Right atrium auricular region (tissue), 2 donors: ENCODE measurements at places on chromosomes 4 and X. TPM values are rescaled to one million over a fixed set of nuclear protein-coding genes. Genes with fewer than 3 reads are reported as not detected.

- H3K27me3 ChIP-seq, result no peaks in the 10 kb centered on the region
- H3K4me3 ChIP-seq, result no peak overlapping the region
- H3K4me1 ChIP-seq, result no peaks in the 10 kb centered on the region
- H3K27ac ChIP-seq, result no peak overlapping the region
- no peaks in the 10 kb centered on the region for H3K36me3 ChIP-seq
Observed at GRCh38 chr4:100508691-100509090, 9.1 kb downstream of the EMCN start.

GRCh38 chrX:1190596-1191145, 21.8 kb downstream of the CRLF2 start:
- no peak overlapping the region for H3K27ac ChIP-seq
- H3K27me3 ChIP-seq, result no peaks in the 10 kb centered on the region
- H3K36me3 ChIP-seq, result no peaks in the 10 kb centered on the region
- peak; percentile 23 for DNase-seq
- no peak overlapping the region for H3K4me3 ChIP-seq

DNA sequence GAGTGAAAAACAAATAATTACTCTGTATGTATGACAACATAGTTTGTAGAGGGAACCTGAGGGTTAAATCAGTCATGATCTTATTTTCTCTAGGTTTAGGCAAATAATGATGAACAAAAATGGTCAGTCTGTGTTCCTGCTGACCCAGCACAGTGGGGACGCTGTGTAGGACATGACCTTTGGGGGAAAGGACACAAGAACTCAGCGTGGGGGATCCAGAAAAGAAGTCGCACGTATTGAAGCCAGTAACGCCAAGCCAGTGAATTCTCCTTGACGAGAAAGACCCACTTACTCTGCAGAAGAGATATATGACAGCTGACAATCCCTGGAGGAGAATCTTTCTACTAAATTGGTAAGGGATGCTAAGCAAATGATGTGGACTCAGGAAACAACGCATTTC, 36.6 kb downstream of the HELT start:
- H3K27me3 ChIP-seq, result no peaks in the 10 kb centered on the region
- no peaks in the 10 kb centered on the region for H3K4me1 ChIP-seq
- no peak overlapping the region for H3K27ac ChIP-seq

- H3K4me1 ChIP-seq, result no peaks in the 10 kb centered on the region
- no peak overlapping the region for H3K27ac ChIP-seq
- no peak overlapping the region for H3K4me3 ChIP-seq
- no peaks in the 10 kb centered on the region for H3K36me3 ChIP-seq
Observed at GRCh38 chr4:55553441-55554201, 6.9 kb upstream of the CLOCK start.

DNA sequence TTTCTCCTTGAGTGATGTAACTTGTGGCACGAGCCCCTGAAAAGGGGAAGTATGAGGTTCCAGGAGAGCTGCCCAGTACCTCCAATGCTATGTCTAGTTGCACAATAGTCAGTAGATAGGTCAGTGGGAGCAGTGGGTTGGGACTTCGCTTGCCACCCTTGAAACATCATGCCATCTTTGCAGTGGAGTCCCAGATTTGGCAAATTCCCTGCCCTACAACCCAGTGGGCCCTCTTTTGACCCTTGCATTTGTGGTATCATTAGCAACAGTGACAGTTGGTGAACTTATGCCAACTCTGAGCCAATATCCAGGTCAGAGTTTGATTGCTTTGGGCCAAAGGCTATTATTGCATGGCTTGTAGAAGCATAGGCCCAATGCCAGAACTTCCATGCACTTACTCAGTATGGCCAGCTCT, 12.3 kb downstream of the FHL1 start:
- no peaks in the 10 kb centered on the region for H3K4me1 ChIP-seq
- H3K4me3 ChIP-seq, result no peak overlapping the region
- H3K27me3 ChIP-seq, result no peaks in the 10 kb centered on the region
- peak overlapping the region; percentile 70 for H3K27ac ChIP-seq
- H3K36me3 ChIP-seq, result no peaks in the 10 kb centered on the region

GRCh38 chr4:123589301-123589700, 192.7 kb downstream of the SPRY1 start:
- H3K36me3 ChIP-seq, result no peaks in the 10 kb centered on the region
- H3K27me3 ChIP-seq, result no peaks in the 10 kb centered on the region
- peak overlapping the region; percentile 14 for H3K27ac ChIP-seq
- no peak for DNase-seq

DNA sequence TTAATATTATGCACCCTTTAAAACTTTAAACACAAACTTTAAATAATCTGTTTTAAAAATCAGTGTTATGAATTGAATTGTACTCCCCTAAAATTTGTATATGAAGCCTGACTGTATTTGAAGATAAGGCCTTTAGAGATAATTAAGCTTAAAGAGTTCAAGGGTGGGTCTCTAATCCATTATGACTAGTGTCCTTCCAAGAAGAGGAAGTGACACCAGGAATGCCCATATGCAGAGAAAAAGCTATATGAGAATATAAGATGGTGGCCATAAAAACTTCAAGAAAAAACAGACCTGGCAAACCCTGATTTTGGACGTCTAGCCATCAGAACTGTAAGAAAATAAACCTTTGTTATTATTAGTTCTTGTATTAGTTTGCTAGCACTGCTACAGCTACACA, 29.0 kb downstream of the UGT2A2 start:
- H3K27me3 ChIP-seq, result no peaks in the 10 kb centered on the region
- no peak for DNase-seq
- no peaks in the 10 kb centered on the region for H3K36me3 ChIP-seq
- no peak overlapping the region for H3K27ac ChIP-seq
- no peak overlapping the region for H3K4me3 ChIP-seq

DNA sequence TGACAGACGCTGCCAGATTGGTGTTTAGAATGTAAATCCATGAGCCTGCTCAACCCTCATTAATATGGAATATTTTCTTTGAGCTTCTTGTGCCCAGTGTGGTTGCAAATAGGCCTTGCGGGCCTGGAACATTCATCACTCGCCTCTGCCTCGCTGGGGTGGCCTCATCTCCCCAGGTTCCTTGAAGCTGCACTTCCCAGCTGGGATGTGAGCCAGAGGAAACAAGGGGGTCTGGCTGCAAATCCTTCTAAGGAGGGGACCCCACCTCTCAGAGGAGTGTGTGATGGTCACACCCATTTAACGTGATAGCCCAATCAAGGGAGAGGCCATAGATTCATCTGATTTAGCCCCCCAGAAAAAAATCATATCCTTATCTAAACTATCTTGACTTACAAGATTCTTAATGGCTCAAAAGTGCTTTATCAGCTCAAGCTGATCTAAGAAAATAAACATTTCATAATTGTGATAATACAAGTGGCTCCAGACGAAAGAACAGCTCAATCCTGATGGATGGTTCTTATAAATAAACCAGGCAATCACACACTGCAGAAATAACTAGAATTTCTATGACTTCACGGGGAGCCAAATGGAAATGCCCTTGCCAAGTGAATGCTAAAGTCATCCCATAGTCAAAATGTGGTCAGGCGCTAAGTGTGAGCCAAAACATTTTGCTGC, 189.9 kb downstream of the PTTG2 start:
- H3K36me3 ChIP-seq, result no peaks in the 10 kb centered on the region
- H3K27me3 ChIP-seq, result no peaks in the 10 kb centered on the region
- DNase-seq, result no peak
- no peak overlapping the region for H3K4me3 ChIP-seq

GRCh38 chr4:87299898-87300297, 22.8 kb downstream of the HSD17B13 start:
- no peaks in the 10 kb centered on the region for H3K36me3 ChIP-seq
- no peaks in the 10 kb centered on the region for H3K4me1 ChIP-seq
- H3K27me3 ChIP-seq, result no peaks in the 10 kb centered on the region
- H3K4me3 ChIP-seq, result no peak overlapping the region
- no peak for DNase-seq

- H3K36me3 ChIP-seq, result no peaks in the 10 kb centered on the region
- H3K27me3 ChIP-seq, result no peaks in the 10 kb centered on the region
- DNase-seq, result peak; percentile 66
- peak overlapping the region; percentile 74 for H3K27ac ChIP-seq
- H3K4me3 ChIP-seq, result peak overlapping the region; percentile 53
Observed at GRCh38 chrX:115968436-115969252, 201.9 kb upstream of the AGTR2 start.

DNA sequence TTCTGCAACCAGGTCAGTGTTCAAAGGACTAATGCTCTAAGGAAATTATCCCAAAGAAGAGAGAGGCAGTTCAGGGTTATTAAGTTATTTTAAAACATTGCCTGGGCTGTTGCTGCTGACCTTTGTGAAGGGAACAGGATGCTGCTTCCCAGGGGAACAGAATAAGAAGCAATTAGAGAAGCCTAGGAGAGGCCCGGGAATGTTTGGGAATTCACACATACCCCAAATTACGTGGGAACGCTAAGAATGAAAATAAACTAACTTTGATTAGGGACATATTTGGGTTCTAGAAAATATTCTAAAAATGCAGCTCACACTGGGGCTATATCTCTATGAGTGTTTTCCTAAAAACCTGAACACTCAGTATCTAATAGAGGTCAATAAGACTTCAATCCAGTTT, 243.1 kb upstream of the FTHL17 start:
- no peaks in the 10 kb centered on the region for H3K4me1 ChIP-seq
- no peak overlapping the region for H3K27ac ChIP-seq
- no peak overlapping the region for H3K4me3 ChIP-seq

DNA sequence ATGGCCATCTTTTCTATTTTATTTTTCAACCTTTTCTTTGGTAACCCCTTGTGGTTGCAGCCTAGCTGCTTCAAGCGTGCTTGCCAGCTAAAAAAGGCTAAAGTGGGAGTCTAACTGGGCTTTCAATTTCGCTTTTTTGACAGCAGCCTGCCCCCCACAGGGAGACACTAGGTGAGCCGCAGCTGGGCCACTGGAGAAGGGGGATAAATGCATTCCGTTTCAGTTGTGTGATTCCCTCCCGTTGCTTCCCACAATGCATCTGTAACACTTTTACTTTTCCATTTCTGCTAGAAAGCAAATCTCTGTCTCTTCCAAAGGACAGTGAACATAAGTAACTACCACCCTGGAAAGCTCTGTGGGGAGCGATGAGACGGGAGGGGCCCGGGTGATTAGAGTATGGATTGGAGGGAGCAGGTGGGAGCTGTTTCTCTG, 86.3 kb upstream of the RAPGEF2 start:
- H3K27me3 ChIP-seq, result no peaks in the 10 kb centered on the region
- no peaks in the 10 kb centered on the region for H3K4me1 ChIP-seq
- H3K4me3 ChIP-seq, result no peak overlapping the region
- H3K27ac ChIP-seq, result no peak overlapping the region

- no peak overlapping the region for H3K4me3 ChIP-seq
- H3K4me1 ChIP-seq, result no peaks in the 10 kb centered on the region
- no peaks in the 10 kb centered on the region for H3K27me3 ChIP-seq
- no peaks in the 10 kb centered on the region for H3K36me3 ChIP-seq
- no peak for DNase-seq
Observed at GRCh38 chr4:121989715-121990114, 37.9 kb upstream of the TRPC3 start.

- H3K36me3 ChIP-seq, result no peaks in the 10 kb centered on the region
- no peak overlapping the region for H3K27ac ChIP-seq
- no peak overlapping the region for H3K4me3 ChIP-seq
- H3K4me1 ChIP-seq, result no peaks in the 10 kb centered on the region
- DNase-seq, result no peak
Observed at GRCh38 chr4:95219109-95219508, 329.7 kb downstream of the UNC5C start.

GRCh38 chr4:113968473-113968872, 11.0 kb downstream of the ARSJ start:
- DNase-seq, result no peak
- H3K4me3 ChIP-seq, result no peak overlapping the region
- no peaks in the 10 kb centered on the region for H3K4me1 ChIP-seq
- no peak overlapping the region for H3K27ac ChIP-seq
- H3K27me3 ChIP-seq, result no peaks in the 10 kb centered on the region

GRCh38 chr4:173230062-173230461, 61.5 kb downstream of the GALNT7 start:
- no peak overlapping the region for H3K27ac ChIP-seq
- no peaks in the 10 kb centered on the region for H3K4me1 ChIP-seq
- H3K27me3 ChIP-seq, result no peaks in the 10 kb centered on the region

DNA sequence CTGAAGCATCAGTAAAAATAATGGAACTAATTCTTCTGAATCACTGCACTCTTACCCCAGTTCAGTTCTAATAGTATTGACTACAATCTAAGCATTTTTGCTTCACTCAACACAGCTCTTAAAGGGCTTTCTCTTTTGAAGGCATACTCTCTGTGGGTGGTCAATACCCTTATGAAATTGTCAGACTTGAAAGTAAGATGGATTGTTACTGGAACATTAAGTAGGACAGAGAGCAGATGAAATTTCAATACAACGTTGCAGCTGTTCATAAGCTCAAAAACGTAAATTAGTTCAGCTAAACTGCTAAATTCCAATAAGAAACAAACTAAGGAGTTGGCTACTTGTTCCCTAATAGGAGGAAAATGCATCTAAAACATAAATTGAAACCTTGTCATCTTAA, 352.3 kb upstream of the TENM3 start:
- H3K4me3 ChIP-seq, result no peak overlapping the region
- no peaks in the 10 kb centered on the region for H3K27me3 ChIP-seq
- no peak for DNase-seq
- H3K27ac ChIP-seq, result no peak overlapping the region
- H3K4me1 ChIP-seq, result no peaks in the 10 kb centered on the region

- H3K4me3 ChIP-seq, result no peak overlapping the region
- H3K27me3 ChIP-seq, result no peaks in the 10 kb centered on the region
- H3K4me1 ChIP-seq, result no peaks in the 10 kb centered on the region
- no peaks in the 10 kb centered on the region for H3K36me3 ChIP-seq
- no peak overlapping the region for H3K27ac ChIP-seq
Observed at GRCh38 chrX:131270080-131270479, 19.0 kb downstream of the IGSF1 start.

DNA sequence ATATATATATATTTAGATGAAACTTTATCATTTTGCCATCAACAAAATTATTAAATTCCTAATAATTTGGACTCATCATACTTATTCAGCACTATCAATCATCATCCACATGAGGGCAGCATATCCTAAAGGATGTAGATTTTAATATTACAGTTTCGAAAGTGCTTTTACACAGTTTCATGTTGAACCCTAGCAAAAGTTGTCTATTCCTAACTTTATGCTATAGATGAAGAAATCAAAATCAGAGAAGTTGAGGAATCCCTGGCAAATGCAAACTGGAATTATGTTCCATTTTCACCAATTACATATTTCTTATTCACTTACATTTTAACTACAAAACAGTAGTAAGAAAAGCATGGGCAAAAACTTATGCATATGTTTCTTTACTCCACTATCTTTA, 36.6 kb upstream of the UGT2A1 start:
- H3K36me3 ChIP-seq, result no peaks in the 10 kb centered on the region
- H3K27ac ChIP-seq, result no peak overlapping the region
- no peaks in the 10 kb centered on the region for H3K27me3 ChIP-seq
- H3K4me1 ChIP-seq, result no peaks in the 10 kb centered on the region
- no peak overlapping the region for H3K4me3 ChIP-seq

DNA sequence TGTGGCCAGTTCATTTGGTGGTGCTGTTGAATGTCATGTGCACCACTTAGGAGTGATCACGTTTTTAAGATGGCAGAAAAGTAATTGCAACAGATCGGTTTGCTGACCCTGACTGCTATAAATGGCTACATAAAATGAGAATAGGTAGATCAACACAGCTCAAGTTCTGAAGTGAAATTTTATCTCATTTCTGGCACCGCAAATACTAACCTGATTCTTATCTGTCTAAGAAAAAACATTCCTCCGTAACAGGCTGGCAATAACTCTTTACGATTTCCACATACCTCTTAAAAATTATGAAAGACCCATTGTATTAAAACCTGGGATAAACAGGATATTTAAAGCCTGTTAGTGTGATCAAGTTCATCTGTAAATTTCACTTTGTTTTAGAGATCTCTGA, 387.5 kb downstream of the PDGFC start:
- no peak overlapping the region for H3K27ac ChIP-seq
- no peak overlapping the region for H3K4me3 ChIP-seq
- DNase-seq, result no peak
- H3K4me1 ChIP-seq, result no peaks in the 10 kb centered on the region

Gene GABRE
- total RNA-seq, result 16.2 TPM

Gene NHS
- total RNA-seq, result 2.0 TPM

Gene ANXA3
- total RNA-seq, result 54.0 TPM

Gene SPIN4
- total RNA-seq, result 0.63 TPM

Gene HSFX1
- total RNA-seq, result 1.8 TPM

Gene PNMA6A
- 2.9 TPM for total RNA-seq
